ENCODE measurements at places on chromosomes 7 and 10.

- H3K27me3 ChIP-seq, result no peaks in the 10 kb centered on the region
- no peak overlapping the region for H3K27ac ChIP-seq
Measured at GRCh38 chr7:39221901-39222300, 244.2 kb downstream of the POU6F2 start.

DNA sequence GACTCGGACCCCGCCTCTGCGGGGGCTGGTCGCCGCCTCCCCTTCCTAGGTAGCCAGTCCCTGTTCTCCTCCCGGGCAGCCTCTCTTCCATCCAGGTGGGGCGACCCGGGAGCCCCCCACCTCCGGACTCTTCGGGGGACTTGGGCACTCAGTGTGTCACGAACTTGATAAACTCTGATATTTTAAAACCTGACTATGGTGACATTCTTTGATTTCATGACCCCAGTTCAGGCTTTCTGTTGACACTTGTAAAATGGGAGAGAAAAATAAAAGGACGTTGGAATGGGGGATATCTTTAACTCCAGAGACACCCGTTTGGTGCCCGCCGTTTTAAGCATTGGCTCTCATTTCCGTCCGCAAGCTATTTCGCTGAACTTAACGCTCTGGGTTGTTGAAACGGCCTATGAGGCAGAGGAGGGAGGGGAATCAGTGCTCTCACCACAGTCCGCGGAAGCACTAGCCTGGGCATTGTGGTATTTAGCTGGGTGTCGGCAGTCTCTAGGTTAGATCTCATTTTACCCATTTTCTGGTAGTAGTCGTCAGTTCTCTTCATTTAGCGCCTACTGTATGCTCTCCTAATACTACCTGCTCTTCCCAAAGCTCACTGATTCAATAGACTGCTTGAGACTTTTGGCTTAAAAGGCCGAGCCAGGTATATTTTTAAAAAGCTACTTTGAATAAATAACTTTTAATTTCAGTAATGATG lies 738 bp downstream of the VPS26A start:
- peak overlapping the region; percentile 10 for H3K4me3 ChIP-seq
- DNase-seq, result peak; percentile 53
- no peaks in the 10 kb centered on the region for H3K27me3 ChIP-seq
- no peaks in the 10 kb centered on the region for H3K36me3 ChIP-seq
- peak overlapping the region; percentile 94 for H3K27ac ChIP-seq
- peaks cover 7% of the 10 kb centered on the region for H3K4me1 ChIP-seq

- no peaks in the 10 kb centered on the region for H3K4me1 ChIP-seq
- no peaks in the 10 kb centered on the region for H3K36me3 ChIP-seq
- H3K4me3 ChIP-seq, result no peak overlapping the region
- no peak overlapping the region for H3K27ac ChIP-seq
- no peak for DNase-seq
- H3K27me3 ChIP-seq, result no peaks in the 10 kb centered on the region
Measured at GRCh38 chr10:58486821-58487220, 25.9 kb upstream of the BICC1 start.

DNA sequence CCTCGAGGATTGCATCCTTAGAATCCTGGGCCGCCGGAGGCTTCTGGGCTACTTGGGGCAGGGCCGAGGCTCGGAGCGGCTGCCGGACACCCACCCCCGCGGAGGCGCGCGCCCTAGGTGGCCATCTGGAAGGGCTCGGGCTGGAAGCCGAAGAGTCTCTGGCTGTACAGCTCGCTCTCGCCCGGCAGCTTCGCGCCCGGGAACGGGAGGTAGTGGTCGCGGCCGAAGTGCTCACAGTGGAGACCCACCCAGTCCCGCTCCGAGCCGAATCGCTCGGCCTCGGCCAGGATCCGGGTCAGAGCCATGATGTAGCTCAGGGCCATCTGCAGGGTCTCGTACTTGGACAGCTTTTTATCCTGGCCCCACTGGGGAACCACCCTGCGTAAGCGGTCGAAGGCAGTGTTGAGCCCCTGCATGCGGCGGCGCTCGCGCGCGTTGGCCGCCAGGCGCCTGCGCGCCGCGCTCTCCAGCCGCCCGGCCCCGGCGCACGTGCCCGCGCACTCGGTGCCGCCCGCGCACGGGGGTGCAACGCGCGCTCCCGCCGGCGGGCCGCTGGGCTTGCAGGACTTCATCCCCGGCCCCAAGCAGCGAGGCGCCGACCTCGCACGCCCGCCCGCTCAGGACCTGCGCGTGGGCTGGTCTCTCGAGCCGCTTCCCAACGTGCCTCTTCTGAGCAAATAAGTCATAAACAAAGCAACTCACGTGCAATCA lies 652 bp downstream of the ATOH7 start:
- H3K27me3 ChIP-seq, result no peaks in the 10 kb centered on the region
- H3K4me1 ChIP-seq, result peaks cover 4% of the 10 kb centered on the region
- no peak overlapping the region for H3K27ac ChIP-seq
- no peaks in the 10 kb centered on the region for H3K36me3 ChIP-seq
- peak; percentile 40 for DNase-seq

DNA sequence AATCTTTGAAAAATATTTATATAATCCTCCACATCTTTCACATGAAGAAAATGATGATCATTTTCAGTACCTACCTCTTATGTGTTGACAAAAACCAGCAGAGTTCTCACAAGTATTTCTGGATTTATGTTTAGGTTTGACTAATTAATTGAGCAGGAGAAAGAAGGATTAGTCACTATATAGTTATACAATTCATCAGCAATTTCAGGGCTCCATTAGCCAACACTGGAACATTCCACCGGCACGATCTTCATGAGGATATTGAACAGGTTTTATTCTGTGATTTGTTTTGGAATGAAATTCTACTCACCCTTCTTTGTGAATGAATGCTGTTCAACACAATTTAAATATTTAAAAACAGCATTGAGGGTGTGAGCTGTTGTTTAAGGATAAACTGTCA lies 163.2 kb downstream of the SEM1 start:
- H3K27me3 ChIP-seq, result no peaks in the 10 kb centered on the region
- H3K4me3 ChIP-seq, result no peak overlapping the region
- no peak for DNase-seq
- no peak overlapping the region for H3K27ac ChIP-seq

- H3K4me3 ChIP-seq, result no peak overlapping the region
- no peak overlapping the region for H3K27ac ChIP-seq
- no peak for DNase-seq
- H3K4me1 ChIP-seq, result no peaks in the 10 kb centered on the region
- no peaks in the 10 kb centered on the region for H3K36me3 ChIP-seq
- no peaks in the 10 kb centered on the region for H3K27me3 ChIP-seq
Measured at GRCh38 chr7:11415101-11415500, 416.9 kb downstream of the THSD7A start.

DNA sequence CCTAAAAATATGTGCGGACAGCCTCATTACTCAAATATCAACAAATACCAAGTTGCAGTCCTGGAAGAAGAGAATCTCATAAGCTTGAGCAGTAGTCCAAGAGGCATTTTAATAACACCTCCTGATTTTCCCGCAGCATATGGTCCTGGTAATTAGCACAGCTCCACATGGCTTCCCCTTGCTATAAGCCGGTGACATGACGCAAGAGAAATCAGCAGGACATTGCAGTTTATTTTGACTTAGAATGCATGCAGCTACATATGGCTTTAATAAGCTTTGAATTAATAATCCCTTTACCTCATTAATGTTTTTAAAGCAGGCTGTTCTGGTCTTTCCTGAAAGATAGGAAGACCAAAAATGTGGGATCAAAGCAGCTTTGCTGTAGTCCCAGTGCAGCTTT lies 137.6 kb downstream of the RAMP3 start:
- H3K27ac ChIP-seq, result no peak overlapping the region
- H3K4me1 ChIP-seq, result no peaks in the 10 kb centered on the region
- no peaks in the 10 kb centered on the region for H3K36me3 ChIP-seq
- H3K4me3 ChIP-seq, result no peak overlapping the region

DNA sequence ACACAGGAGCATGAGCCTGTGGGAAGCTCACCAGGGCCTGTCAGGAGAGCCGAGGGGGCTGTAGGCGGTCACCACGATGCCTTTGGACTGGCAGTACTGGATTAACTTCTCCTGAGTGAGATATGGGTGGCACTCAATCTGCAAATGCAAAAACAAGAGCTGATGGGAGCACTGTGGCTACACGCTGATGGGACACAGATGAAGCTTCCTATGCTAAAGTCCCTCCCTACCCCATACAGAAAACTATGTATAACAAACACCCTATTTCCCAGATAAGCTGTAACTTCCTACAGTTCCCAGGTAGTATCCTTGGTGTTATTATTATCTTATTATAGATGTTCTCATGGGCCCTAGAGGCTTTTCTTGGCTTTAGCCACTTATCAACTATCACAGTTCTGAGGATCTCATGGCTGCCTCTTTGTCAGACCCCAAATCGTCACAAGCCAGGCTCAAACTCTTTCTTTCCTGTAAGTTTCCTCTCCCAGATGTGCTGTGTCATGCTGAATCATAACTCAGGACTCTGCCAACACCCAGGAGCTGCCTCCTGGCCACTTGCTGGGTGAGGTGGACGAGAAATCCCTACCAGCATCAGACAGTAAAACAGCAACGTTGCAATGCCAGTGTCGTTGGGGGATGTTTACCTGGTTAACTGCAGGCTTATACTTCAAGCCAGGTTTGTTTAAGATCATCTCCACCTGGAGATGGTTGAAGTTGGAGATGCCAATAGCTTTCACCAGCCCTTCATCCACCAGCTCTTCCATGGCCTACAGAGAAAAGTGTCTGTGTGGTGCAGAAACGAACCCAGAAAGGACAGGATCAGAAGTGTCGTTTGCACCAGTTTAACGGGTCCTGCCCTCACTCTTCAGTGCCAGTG lies 10.3 kb downstream of the AKR1B1 start:
- H3K4me1 ChIP-seq, result no peaks in the 10 kb centered on the region
- no peak overlapping the region for H3K27ac ChIP-seq
- H3K4me3 ChIP-seq, result no peak overlapping the region
- no peak for DNase-seq

DNA sequence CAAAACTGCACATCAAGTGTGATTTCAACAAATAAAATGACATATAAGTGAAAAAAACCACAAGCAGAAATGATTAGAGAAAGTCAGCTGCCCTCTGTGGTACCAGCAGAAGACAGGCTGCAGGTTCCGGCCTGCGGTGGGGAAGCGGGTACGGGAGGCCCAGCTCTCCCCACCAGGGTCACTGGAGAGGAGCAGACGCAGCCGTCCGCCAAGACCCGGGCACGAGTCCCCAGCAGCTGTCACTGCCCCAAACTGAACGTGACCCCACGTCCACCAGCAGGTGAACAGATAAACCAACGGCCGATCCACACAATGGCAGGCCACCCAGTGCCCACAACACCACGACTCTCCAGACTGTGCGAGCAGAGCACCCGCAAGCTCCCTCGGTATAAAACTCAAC lies 16.1 kb upstream of the MICALL2 start:
- DNase-seq, result no peak
- H3K4me1 ChIP-seq, result no peaks in the 10 kb centered on the region
- peaks cover 56% of the 10 kb centered on the region for H3K36me3 ChIP-seq
- no peak overlapping the region for H3K4me3 ChIP-seq

GRCh38 chr10:87864496-87865059 lies 1.2 kb downstream of the PTEN start:
- DNase-seq, result no peak
- no peaks in the 10 kb centered on the region for H3K36me3 ChIP-seq
- no peaks in the 10 kb centered on the region for H3K27me3 ChIP-seq
- peak overlapping the region; percentile 99 for H3K27ac ChIP-seq
- peaks cover 14% of the 10 kb centered on the region for H3K4me1 ChIP-seq

- no peak overlapping the region for H3K4me3 ChIP-seq
- H3K36me3 ChIP-seq, result no peaks in the 10 kb centered on the region
- no peaks in the 10 kb centered on the region for H3K4me1 ChIP-seq
- H3K27me3 ChIP-seq, result no peaks in the 10 kb centered on the region
- H3K27ac ChIP-seq, result no peak overlapping the region
- no peak for DNase-seq
Measured at GRCh38 chr10:124287791-124288190, 130.9 kb downstream of the OAT start.

GRCh38 chr7:21508538-21508937 lies 34.3 kb upstream of the DNAH11 start:
- H3K27ac ChIP-seq, result no peak overlapping the region
- DNase-seq, result no peak
- no peaks in the 10 kb centered on the region for H3K27me3 ChIP-seq

- peak overlapping the region; percentile 62 for H3K27ac ChIP-seq
- no peak overlapping the region for H3K4me3 ChIP-seq
- peaks cover 85% of the 10 kb centered on the region for H3K4me1 ChIP-seq
- no peaks in the 10 kb centered on the region for H3K36me3 ChIP-seq
Measured at GRCh38 chr10:124713679-124714255, 30.4 kb downstream of the FAM53B start.

DNA sequence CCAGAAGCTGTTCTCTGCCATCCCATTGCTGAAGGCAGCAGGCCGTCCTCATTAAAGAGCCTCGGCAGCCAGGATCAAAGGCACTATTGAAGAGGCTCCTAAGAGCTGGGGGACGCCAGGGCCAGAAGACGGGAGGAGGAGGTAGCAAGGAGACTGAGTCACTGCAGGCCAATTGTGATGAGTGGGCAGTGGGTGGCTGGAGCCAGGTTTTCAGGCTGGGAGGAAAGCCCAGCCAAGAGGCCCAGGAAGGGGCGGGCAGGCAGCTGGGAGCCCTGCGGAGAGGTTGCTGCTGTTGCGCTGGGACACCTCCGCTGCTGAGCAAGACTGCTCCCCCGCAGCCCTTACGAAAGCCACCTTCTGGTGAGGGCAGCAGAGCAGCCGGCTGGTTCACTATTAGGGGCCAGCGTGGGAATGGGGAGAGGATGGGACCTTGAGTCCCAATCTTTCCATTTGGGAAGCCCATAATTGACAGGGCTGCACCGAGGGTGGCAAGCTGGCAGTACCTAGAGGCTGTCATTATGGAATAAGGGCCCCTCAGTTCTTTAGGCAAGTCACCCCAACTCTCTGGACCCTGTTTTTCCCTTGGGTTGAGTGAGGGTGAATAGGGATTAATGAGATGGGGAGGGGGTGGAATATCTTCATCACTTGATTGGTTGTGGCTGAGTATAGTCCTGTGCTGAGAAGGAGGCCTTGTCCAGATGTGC lies 48.4 kb downstream of the UNC5B start:
- H3K36me3 ChIP-seq, result no peaks in the 10 kb centered on the region
- H3K4me3 ChIP-seq, result no peak overlapping the region
- peak; percentile 36 for DNase-seq
- H3K4me1 ChIP-seq, result peaks cover 8% of the 10 kb centered on the region
- H3K27ac ChIP-seq, result no peak overlapping the region
- no peaks in the 10 kb centered on the region for H3K27me3 ChIP-seq
